Activated naive CD4-positive, alpha-beta T cell treated with anti-CD3 and anti-CD28 coated beads, Interleukin-2, amount 50 U/mL, for 16 hours (primary cell): ENCODE measurements at places on chromosomes 16 and 17.

GRCh38 chr17:7697828-7698588 lies 7.0 kb upstream of the EFNB3 start:
- no peak for DNase-seq

GRCh38 chr16:4664538-4665418 lies 28.6 kb upstream of the NUDT16L1 start:
- DNase-seq, result peak; percentile 56

GRCh38 chr16:11689031-11689840 lies 21.0 kb downstream of the SNN start:
- no peak for DNase-seq

GRCh38 chr16:88785106-88785924 lies at the start of gene PIEZO1:
Gene PIEZO1 (minus strand): TSS chr16:88785220. CDS start chr16:88784964, 256 bp downstream.
- DNase-seq, result peak; percentile 83

DNA sequence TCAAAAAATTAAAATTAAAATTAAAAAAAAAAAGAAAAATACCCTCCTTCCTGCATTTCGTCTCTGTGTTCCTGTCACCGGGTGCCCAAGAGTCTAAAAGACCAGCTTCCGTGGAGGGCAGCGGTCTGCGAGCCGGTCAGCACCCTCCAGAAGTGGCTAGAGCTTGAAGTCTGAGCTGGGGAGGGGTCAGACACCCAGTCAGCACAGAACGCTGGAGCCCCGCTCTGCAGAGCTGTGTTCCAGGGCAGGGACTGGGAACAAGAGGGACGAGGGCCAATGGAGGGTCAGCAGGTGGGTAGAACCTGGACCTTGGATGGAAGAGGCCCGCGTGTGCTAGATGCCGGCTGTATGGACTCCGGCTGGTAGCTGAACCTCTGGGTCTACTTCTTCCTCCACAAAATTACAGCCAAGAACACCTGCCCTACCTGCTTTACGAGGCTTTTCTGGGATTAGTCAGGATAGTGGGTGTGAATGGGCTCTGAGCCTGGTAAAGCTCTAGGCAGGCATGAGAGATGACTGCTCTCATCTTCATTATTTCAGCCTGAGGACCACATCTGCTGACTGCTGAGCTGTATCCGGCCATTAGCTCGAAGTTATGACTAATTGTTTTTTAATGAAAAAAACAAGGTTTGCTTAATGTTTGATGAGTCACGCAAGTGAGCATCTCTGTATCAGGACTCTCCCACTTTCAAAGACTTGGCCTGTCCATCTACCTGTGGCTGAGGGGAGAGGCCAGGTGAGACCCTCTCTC lies 5.9 kb downstream of the TRPV1 start:
- DNase-seq, result no peak

- no peak for DNase-seq
Measured at GRCh38 chr16:85913688-85914422, 14.9 kb downstream of the IRF8 start.

DNA sequence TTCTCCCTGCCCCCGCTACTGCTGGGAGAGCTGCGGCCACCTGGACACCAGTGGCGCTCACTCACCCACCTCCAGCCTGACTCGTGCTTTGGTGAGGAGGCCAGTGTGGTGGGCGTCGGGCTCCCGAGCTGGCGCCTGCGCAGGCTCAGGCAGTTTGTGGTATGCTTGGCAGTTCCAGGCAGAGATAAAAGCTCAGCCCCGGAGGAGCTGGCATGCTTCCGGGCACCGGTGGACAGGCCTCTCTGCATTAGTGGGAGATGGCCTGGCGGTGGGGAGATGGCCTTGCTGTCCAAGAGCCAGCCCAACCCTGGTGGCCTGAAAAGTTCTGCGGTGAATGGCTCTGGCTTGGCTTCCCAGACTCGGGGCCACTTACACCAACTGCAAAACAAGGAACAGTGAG lies 4.1 kb downstream of the ADGRG1 start:
- DNase-seq, result no peak

DNA sequence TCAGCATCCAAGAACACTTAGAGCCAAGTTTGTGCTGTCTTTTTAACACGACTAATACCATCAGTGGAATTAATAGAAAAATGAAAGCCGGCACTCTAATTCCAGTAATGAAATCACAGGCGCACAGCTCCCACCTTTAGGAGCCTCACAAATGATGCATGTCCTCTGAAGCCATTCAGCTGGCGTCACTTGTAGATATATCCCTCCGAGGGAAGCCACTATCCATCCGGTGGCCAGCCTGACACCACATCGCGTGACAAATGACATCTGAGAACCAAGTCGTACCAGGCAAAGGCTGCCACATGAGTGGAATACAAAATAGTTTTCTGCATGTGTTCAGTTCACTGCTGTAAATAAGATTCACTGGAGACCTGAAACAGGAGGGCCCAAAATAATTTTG lies 205.6 kb downstream of the GRIN2A start:
- DNase-seq, result no peak

DNA sequence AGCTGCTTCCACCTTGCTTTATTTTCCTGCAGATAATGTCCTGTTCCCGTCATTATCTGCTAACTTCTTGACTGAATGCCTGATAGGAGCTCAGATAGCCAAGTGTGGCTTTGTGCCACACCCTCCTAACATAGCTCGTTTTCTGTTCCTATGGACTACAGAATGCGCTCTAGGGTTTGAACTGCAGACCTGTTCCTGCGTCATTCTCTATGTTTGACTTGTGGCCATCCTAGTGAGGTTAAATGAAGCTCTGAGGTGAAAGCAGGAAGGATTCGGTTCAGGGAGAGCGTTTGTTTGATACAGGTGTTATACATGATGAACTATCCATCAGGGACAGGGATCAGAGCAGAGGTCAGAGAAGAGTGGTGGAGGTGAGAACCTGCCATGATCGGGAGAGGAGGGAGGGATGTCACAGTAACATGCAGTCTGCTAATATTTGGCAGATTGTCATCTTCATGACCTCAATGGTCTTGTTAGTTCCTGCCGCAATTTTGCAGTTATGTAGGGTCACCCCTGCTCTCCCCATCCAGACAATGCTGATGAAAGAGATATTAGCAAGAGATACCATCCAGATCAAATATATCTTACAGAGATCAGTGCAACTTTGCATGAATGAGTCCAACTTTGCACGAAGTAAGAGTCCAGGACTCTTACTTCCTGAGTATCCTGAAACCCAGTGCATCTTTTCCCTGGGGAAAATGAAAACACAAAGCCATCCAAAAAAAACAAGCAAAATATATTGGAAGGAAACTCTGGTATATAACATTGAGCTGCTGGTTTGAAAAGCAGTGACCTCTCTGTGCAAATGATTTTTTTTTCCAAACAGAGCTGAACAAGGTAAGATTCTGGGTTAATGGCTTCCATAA lies 32.8 kb downstream of the MPHOSPH6 start:
- no peak for DNase-seq

DNA sequence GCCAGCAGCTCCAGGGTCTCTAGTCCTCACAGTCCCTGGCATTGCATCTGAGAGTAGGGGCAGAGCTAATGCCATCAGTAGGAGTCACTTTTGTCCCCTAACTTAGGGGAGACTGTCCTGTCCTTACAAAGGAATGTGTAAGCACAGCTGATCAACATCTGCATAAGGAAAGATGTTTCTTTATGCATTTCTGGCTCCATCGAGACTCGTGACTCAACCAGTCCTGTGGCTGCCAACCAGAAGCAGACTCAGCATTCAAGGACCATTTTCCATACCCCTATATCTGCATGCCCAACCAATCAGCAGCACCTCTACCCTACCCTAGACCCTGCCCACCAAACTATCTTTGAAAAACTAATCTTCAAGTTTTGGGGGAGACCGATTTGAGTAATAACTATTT lies 8.2 kb upstream of the MPP2 start:
- no peak for DNase-seq

DNA sequence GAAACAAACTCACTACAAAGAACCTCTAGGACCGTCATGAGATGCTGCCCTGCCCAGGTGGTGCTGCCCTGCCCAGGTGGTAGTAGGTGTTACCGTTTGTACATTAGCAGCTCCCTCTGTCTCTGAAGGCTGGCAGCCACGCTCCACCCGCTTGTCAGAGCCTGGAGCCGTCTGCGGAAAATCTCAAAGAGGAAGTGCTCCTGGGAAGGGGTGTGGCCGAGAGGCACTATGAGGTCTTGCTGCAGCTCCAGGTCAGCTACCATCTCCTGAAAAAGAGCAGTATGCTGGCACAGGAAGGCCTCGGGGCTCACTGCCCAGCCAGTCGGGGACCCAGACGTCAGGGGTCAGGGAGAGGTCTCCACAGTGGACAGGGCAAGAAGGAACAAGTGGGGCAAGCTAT lies 28.3 kb downstream of the ZNF276 start:
- DNase-seq, result no peak

GRCh38 chr16:66064801-66065530 lies 301.5 kb upstream of the CDH5 start:
- DNase-seq, result no peak

DNA sequence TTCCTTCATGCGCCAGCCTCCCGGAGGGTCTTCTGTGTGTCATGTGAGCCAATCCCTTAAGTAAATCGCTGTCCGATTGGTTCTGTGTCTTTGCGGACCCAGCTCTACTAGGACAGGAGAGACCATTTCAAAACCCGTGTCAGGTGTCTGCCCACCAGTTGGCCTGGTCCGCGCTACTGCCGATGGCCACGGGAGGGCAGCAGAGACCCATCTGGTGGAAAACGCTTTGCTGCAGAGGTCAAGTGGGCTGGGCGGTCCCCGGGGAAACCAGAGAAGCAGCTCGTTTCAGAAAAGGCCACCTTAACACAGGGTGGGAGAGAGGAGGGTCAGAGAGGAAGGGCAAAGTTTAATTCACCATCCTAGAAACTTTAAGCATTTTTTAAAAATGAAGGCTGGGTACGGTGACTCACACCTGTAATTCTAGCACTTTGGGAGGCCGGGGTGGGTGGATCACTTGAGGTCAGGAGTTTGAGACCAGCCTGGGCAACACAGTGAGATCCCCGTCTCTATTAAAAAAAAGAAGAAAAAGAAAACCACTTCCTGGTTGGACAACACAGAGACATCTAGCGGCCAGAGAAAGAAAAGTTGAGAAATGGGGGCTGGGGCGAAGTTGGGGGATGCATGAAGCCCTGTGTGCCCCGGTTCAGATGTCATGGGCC lies 2.8 kb upstream of the CIBAR2 start:
- DNase-seq, result peak; percentile 84

DNA sequence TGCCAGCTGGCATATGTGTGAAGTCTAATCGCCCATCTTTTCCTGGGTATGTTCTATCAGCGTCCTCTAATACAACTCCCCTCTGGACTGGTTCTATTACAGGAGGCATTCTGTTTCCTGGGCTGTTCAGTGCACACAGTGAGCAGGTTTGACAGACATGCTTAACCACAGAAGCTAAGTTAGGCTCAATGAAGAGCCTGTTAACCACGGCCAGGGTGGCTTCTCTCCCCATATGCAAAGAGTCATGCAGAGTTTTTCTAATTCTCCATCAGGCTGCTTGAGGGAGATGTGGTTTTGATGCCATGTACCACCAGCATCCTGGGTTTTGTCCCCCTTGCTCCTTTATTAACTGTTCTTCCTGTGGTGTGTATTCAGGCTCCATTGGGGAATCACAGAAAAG lies 57.2 kb upstream of the ALOX12 start:
- no peak for DNase-seq
